Activated T-cell treated with anti-CD3 and anti-CD28 coated beads, Interleukin-2, amount 50 U/mL, for 72 hours (primary cell): ENCODE measurements at places on chromosomes 3 and 15. TPM values are rescaled to one million over a fixed set of nuclear protein-coding genes. Genes with fewer than 3 reads are reported as not detected.

Gene CASR
- 0.17 TPM for total RNA-seq

Gene TNFAIP8L3
- total RNA-seq: 0.30 TPM

Gene PLAAT1
- total RNA-seq: not detected

Gene SGO1
- total RNA-seq: 31.5 TPM

GRCh38 chr3:37770336-37770735 lies 91.3 kb upstream of the CTDSPL start:
- no peak for DNase-seq
- no peaks in the 10 kb centered on the region for H3K36me3 ChIP-seq
- H3K4me3 ChIP-seq: no peak overlapping the region
- no peaks in the 10 kb centered on the region for H3K4me1 ChIP-seq

DNA sequence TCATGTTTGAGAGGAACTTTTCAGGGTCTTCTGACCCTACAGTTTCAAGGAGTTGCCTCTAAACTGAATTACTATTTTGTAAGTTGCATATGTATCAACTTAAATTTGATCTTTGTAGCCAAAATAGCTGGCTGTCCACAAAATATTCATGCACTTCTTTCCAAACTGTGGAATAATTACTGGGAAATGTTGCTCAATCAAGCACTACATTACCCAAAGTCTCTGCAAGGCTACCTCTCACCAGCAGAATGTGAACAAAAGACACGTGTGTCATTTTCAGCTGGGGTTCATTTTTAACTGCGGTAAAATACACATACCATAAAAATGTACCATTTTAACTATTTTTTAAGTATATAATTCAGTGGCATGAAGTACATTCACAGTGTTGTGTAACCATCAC lies 320.4 kb downstream of the CTNNB1 start:
- no peak overlapping the region for H3K27ac ChIP-seq
- peaks cover 2% of the 10 kb centered on the region for H3K36me3 ChIP-seq
- H3K4me3 ChIP-seq: no peak overlapping the region

- H3K4me1 ChIP-seq: no peaks in the 10 kb centered on the region
- no peak for DNase-seq
- H3K36me3 ChIP-seq: no peaks in the 10 kb centered on the region
- no peak overlapping the region for H3K27ac ChIP-seq
- H3K27me3 ChIP-seq: no peaks in the 10 kb centered on the region
Observed at GRCh38 chr3:104523136-104523535, 843.6 kb upstream of the ALCAM start.

DNA sequence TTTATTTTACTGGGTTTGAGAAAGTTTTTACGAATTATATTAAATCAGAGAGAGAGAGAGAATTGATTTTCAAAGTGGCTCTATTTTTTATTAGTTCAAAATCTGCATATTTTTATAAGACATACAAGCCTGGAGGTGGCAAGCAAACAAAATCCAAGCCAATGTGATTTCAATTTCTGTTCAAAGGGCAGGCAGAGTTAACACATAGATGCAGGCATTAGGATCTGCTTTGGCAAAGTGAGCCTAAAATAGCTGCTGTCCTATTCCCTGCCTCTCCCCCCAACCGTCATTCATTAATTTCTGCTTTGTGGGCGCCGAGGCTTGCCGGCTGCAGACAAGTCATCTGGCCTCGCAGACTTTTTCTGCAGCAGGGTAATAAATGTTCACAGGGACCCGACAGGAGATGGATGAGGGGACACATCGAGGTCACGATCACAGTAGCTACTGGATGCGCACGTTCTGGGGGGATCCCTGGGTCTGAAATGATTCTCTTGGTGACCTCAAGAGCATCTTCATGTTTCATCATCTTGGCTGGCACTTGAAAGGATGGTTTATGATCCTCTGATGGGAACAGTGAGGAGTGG lies 123.9 kb upstream of the SLC6A11 start:
- H3K36me3 ChIP-seq: no peaks in the 10 kb centered on the region
- no peak overlapping the region for H3K4me3 ChIP-seq
- H3K4me1 ChIP-seq: no peaks in the 10 kb centered on the region
- no peak for DNase-seq
- no peak overlapping the region for H3K27ac ChIP-seq
- H3K27me3 ChIP-seq: peaks cover 21% of the 10 kb centered on the region

DNA sequence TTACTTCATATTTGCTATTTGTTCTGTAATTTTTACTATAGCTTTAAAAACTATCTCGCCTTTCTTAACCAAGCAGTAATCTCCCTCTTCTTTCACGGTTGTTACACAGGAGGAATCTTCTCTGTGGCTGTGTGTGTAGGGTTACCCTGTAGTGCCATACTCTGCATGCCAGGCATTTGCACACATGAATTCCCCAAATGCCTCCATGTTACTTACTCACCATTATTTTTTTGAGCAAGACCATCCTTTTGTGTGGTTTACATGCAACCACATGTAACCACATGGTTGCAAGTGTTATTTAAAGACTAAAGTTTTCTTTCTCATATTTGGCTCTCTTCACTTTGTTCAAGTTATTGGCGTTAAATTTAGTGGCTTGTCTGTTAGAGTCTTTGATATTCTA lies 45.5 kb downstream of the HPS3 start:
- H3K36me3 ChIP-seq: peaks cover 19% of the 10 kb centered on the region
- H3K27me3 ChIP-seq: no peaks in the 10 kb centered on the region
- H3K4me3 ChIP-seq: peak overlapping the region; percentile 8
- H3K4me1 ChIP-seq: peaks cover 15% of the 10 kb centered on the region

- H3K27me3 ChIP-seq: peaks cover under 1% of the 10 kb centered on the region
- H3K27ac ChIP-seq: no peak overlapping the region
Observed at GRCh38 chr15:67249830-67250229, 4.6 kb downstream of the AAGAB start.

DNA sequence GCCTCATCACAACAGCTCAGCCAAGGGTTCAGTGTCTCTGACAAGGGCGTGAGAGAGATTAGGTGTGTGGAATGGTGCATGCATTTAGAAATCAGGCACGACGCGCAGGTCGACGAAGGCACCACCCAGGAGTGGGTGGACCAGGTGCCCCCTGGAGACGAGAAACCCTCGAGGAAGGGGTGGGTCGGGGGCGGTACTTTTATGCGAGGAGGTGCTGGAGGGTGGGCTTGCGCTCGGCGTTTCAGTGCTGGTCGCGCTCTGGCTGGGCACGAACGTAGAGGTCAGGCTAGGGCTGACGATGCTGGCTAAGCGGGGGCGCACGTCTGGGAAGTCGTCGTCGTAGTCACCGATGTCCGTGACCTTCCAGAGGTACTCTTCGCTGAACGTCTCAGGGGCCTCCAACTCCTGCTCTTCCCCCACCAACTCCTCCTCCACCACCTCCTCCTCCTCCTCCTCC lies 393 bp downstream of the ERICH6 start:
- peak overlapping the region; percentile 93 for H3K4me3 ChIP-seq
- DNase-seq: peak; percentile 51
- H3K4me1 ChIP-seq: peaks cover 45% of the 10 kb centered on the region
- H3K27me3 ChIP-seq: no peaks in the 10 kb centered on the region

DNA sequence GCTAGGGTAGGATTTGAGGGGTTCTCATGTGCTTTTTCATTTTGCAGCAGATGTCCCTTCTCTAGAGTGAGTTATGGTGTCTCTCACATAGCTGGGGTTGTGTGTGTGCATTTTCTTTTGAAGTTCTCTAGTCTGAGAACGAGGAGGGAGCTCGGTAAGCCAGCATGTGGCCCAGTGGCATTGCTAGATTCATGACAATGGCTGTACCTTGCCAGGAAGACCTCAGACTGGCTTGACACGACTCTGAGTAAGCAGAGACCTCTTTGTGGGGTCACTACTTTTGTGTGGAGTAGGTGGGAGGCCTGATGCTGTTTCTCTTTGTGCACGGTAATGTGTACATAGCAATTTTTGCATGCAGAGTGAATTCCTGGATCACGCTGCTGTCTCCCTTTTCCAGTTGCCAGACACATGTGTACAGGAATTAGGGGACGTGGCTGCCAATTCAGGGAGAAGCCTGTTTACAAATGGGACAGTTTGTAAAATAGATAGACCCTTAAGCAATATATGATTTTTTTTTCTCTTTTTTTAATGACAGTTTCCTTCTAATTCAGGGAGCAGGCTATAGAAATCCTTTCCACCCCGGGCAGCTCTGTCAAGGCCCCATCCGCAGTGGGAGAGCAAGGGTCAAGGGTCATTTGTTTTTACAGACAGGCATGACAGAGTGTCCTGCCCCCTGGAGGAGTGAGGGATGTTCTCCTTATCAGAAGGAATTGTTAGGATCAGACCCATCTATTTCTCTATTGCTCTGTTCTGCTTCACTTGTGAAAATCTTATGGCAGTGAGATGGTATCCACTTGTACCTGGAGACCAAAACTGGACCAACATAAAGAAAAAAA lies 4.6 kb downstream of the CACNA1D start:
- H3K4me1 ChIP-seq: no peaks in the 10 kb centered on the region
- H3K27ac ChIP-seq: no peak overlapping the region
- no peak overlapping the region for H3K4me3 ChIP-seq
- H3K36me3 ChIP-seq: no peaks in the 10 kb centered on the region
- no peak for DNase-seq
- H3K27me3 ChIP-seq: peaks cover 54% of the 10 kb centered on the region

DNA sequence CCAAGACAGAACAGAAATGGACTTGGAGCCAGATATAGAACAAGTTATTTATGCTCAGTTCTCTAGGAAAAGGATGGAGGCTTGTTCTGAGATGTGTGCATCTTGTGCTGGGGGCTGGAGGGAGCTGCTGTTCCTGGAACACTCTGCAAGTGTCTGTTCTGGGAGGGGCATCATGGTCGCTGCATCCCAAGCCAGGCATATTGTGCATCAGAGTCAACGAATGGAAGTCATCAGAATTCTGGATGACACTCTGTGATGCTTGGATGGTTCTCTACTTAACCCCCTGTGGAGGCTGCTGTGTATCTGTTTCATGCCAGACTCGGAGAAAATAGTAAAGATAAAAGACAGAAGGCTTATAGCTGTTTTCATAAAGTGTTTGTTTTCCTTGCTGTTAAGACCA lies 34.7 kb downstream of the RPL22L1 start:
- H3K27ac ChIP-seq: no peak overlapping the region
- no peak for DNase-seq
- H3K27me3 ChIP-seq: peaks cover 34% of the 10 kb centered on the region
- no peaks in the 10 kb centered on the region for H3K4me1 ChIP-seq
- no peaks in the 10 kb centered on the region for H3K36me3 ChIP-seq

GRCh38 chr3:54192026-54192425 lies 69.7 kb downstream of the CACNA2D3 start:
- no peaks in the 10 kb centered on the region for H3K4me1 ChIP-seq
- H3K36me3 ChIP-seq: no peaks in the 10 kb centered on the region
- no peaks in the 10 kb centered on the region for H3K27me3 ChIP-seq
